ENCODE measurements at places on chromosomes 1 and 21. TPM values are rescaled to one million over a fixed set of nuclear protein-coding genes. Genes with fewer than 3 reads are reported as not detected.
A peak's percentile ranks its signal among the peaks of the same experiment; 100 is the strongest.

DNA sequence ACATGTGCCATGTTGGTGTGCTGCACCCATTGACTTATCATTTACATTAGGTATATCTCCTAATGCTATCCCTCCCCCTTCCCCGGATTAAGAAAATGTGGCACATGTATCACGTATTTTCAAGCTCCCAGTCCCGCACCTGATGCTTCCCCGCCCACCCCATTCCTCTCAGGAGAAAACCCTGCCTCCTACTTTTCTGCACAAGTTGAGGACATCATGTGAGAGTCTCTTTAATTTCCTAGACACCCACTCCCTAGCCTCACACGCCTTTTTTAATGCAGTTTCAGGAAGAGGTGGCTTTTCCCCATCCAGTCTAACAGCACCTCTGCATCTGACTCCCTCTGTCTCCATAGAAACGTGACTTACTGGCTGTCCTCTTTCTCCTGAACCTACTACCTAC, 58.2 kb upstream of the GOLT1A start:
- H3K4me1 ChIP-seq = peaks cover 28% of the 10 kb centered on the region
- H3K36me3 ChIP-seq = no peaks in the 10 kb centered on the region
- no peak overlapping the region for H3K27ac ChIP-seq
- DNase-seq = no peak
- H3K27me3 ChIP-seq = no peaks in the 10 kb centered on the region
- no peak overlapping the region for H3K4me3 ChIP-seq

GRCh38 chr1:5901841-5902240, 90.4 kb downstream of the NPHP4 start:
- H3K36me3 ChIP-seq = no peaks in the 10 kb centered on the region

- no peak overlapping the region for H3K27ac ChIP-seq
- peaks cover 5% of the 10 kb centered on the region for H3K4me1 ChIP-seq
- DNase-seq = no peak
- H3K4me3 ChIP-seq = no peak overlapping the region
These were observed 5.7 kb downstream of the ALG14 start for GRCh38 chr1:95067062-95067461.

DNA sequence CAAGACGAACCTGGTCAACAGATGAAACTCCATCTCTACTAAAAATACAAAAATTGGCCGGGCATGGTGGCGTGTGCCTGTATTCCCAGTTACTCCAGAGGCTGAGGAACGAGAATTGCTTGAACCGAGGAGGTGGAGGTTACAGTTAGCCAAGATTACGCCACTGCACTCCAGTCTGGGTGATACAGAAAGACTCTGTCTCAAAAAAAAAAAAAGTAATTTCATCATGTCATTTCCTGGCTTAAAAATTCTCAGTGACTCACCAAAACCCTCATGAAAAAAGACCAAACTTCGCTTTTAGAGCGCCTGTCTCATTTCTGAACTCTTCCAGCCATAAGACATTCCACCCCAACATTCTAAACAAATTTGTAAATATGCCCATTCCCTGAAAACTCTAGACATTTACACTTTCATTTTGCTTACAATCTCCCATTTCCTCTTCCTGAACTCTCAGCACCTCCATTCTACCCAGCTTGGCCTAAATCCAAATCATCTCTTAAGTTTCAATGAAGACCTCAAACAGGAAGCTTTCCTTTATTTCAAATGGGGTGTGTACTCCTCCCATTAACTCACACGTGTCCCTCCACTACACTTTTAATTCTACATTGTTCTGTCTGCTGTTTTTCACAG, 50.5 kb upstream of the PRRC2C start:
- no peaks in the 10 kb centered on the region for H3K4me1 ChIP-seq
- no peaks in the 10 kb centered on the region for H3K27me3 ChIP-seq
- no peak overlapping the region for H3K4me3 ChIP-seq

GRCh38 chr1:48693674-48694320, 82.9 kb downstream of the BEND5 start:
- H3K27me3 ChIP-seq = peaks cover 2% of the 10 kb centered on the region
- DNase-seq = no peak
- H3K4me1 ChIP-seq = no peaks in the 10 kb centered on the region
- H3K36me3 ChIP-seq = no peaks in the 10 kb centered on the region
- no peak overlapping the region for H3K27ac ChIP-seq

DNA sequence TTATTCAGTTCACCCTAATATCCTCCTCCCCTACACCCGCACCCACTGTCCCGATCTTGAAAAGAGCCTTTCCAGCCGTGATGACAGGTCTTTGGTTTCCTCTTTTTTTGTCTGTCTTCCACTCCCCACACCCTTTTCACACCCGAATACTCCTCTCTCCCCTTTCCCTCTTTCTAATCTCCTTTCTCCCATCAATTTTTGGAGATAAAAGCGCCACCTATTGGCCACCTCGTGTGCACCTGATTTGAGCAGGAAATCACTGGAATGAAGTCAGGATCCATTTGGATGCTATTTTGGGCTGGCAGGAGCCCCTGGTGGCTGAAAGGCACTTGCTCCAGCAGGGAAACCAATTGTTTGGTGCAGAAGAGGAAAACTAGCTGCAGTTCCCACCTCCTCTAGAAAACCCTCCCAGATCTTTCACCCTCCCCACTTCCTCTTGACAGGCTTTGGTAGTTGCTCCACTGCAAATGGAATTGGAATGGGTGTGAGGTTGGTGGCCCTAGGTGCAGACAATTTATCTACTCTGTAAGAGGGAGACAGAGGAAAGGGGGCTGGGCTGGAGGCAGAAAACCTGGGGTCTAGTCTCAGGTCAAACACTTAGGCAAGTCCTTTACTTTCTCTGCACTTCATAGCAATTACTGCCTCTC, 8.4 kb downstream of the FOXE3 start:
- peaks cover 53% of the 10 kb centered on the region for H3K27me3 ChIP-seq
- H3K36me3 ChIP-seq = no peaks in the 10 kb centered on the region
- H3K27ac ChIP-seq = no peak overlapping the region
- DNase-seq = peak; percentile 66

DNA sequence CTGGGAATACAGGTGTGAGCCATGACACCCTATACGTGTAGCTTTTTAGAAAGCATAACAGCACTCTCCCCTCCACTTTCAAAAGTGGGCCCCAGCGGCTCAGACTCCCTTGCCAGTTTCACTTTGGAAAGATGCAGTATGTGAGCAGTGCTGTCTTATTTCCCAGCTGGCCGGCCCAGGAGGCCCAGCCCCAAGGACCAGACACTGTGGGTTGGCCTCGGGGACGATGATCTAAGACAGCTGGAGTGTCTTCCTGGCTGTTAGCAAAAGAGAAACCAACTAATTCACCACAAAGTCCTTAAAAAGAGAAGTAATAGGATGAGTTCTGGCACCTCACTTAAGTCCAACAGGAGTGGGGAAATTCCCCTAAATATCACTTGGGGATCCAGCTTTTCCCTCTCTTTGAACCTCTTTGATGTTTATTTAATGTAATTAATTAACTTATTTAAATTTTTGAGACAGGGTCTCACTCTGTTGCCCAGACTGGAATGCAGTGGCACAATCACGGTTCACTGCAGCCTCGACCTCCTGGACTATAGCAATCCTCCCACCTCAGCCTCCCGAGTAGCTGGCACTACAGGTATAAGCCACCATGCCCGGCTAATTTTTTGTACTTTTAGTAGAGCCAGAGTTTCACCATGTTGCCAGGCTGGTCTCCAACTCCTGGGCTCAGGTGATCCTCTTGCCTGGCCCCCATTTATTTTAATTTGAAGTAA, 17.6 kb upstream of the CLIC4 start:
- DNase-seq = peak; percentile 71
- H3K27ac ChIP-seq = peak overlapping the region; percentile 68
- no peaks in the 10 kb centered on the region for H3K27me3 ChIP-seq
- no peaks in the 10 kb centered on the region for H3K36me3 ChIP-seq
- no peak overlapping the region for H3K4me3 ChIP-seq

DNA sequence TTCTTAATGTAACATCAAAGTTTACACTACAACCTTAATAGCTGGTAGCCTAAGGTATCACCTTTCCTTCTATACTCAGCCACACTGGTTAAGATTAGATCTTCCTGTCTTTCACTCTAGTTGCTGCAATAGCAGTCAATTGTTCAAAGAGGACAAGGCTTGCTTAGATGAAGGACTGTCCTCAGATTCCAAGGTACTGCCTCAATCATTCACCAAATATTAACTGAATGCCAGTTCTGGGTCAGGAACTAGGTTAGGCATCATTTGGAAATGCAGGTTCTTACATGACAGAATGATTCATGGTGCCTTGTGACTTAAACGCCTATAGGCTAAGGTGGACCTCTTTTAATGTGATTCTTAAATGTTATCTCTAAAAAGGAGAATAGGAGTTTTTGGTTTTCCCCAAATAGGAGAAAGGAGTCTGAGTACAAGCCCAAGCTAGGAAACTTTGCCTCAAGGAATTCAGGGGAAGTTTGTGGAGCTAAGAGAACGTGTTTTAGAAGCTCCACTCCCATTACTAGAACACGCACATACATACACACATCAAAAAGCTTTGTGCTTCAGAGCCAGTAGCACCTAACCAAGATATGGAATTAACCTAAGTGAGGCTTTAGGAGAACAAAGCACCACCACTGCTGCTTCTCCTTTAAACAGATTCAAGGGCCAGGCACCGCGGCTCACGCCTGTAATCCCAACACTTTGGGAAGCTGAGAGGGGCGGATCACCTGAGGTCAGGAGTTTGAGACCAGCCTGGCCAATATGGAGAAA, 8.5 kb upstream of the WDR47 start:
- H3K36me3 ChIP-seq = no peaks in the 10 kb centered on the region
- H3K4me3 ChIP-seq = no peak overlapping the region
- H3K27me3 ChIP-seq = no peaks in the 10 kb centered on the region

DNA sequence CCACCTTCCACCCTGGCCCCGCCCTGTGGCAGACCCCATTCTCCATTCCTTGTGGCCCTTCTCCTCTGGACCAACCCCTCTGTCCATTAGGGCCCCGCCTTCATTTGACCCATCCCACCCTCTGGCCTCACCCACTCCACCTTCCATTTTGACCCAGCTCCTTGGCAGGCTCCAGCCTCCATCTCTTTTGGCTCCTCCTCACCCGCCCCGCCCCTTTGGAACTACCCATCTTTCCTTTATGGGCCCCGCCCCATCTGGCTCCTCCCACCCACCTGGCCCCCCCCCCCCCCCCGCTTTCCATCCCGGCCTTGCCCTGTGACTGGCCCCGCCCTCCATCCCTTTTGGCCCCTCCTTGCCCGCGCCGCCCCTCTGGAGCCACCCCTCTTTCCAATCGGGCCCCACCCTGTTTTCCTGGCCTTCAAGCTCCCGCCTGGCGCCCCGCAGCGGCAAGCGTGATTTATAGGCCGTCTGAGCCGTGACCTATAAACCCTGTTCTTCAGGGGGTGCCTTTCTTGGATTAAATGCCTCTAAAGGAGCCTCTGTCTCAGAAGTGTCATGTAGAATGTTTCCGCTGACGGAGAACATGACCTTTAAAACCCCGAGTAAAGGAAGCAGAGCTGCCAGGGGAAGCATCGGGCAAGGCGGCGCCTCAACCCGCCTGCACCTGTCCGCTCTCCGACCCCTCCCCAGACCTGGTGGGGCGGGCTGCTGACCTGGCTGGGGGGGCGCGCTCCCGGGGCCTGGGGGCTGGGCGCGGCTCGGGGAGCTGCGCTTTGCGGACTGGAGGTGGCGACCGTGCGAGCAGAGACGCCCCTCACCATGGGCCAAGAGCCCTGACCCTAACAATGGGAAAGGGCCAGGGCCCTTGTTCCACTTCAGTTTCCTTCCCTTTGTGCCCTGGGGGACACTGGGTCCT, 178.0 kb downstream of the CAMTA1 start:
- no peak overlapping the region for H3K27ac ChIP-seq
- H3K4me1 ChIP-seq = peaks cover 34% of the 10 kb centered on the region
- peaks cover 22% of the 10 kb centered on the region for H3K27me3 ChIP-seq
- H3K36me3 ChIP-seq = no peaks in the 10 kb centered on the region
- H3K4me3 ChIP-seq = no peak overlapping the region
- peak; percentile 63 for DNase-seq

DNA sequence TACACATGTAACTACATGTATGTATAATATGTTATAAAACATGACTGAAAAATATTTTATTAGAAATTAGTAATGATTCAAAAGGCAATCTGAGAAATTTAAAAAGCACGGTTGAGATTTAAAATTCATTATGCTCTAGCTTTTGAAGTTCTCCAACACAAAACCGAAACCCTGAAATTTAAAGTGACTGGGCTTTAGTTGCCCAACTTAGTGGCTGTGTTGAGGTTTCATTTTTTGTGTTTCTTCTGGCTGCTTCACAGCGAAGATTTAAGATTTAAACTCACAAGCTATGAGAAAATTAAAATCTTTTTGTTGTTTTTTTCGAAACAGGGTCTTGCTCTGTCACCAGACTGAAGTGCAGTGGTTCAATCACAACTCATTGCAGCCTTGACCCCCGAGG, 1058.7 kb downstream of the NCAM2 start:
- H3K4me3 ChIP-seq = no peak overlapping the region
- no peaks in the 10 kb centered on the region for H3K4me1 ChIP-seq
- DNase-seq = no peak
- H3K27ac ChIP-seq = no peak overlapping the region

DNA sequence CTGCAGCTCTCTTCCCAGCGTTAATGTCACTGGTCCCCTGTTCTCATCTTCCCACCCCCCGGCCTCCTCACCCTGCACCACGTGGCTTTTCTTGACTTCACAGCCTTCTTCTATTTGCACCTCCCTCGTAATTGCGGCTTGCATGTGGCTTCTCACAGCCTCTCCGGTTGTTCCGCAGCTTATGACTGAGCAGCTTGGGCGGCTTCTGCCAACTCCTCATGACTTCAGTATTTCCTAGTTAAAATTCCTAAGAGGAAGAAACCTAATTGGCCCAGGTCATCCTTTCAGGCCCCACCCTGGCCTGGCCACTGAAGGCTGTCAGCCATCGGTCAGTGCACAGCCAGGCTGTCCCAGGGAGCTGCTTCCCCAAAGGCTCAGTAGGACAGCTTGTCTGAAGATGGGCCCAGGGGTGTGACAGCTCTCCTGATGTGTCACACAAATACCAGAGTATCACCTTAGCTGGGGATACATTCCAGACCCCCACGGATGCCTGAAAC, 8.6 kb upstream of the RERE start:
- no peak for DNase-seq
- H3K27me3 ChIP-seq = no peaks in the 10 kb centered on the region
- no peaks in the 10 kb centered on the region for H3K36me3 ChIP-seq
- H3K4me3 ChIP-seq = no peak overlapping the region
- no peak overlapping the region for H3K27ac ChIP-seq
- peaks cover 11% of the 10 kb centered on the region for H3K4me1 ChIP-seq

MAP3K6 gene
- total RNA-seq = 4.3 TPM

EPS8L3 gene
- 48.1 TPM for total RNA-seq

DRAXIN gene
- 0.16 TPM for total RNA-seq

FALEC gene
- total RNA-seq = not detected

Measured in hepatocyte (in vitro differentiated cells).